ENCODE measurements at places on chromosomes 11 and 22.
A peak's percentile ranks its signal among the peaks of the same experiment; 100 is the strongest.

DNA sequence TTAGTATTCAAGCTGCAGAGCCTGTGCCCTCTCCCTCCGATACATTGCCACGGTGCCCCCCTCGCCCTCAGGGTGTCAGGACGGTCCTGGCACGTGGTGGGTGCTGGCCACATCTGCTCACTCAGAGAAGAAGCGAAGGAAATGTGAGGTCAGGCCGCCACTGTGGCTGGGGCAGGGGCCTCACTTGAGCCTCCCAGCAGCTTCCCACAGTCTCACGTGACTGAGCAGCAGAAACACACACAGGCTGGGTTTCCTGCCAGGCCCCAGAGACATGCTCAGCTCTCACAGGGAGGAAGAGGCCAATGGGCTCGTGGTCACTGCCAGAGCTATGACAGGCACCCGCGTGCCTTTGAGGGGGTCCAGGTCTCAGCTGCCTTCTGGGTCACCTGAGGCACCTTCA lies 37.9 kb upstream of the PRR5 start:
- no peak for DNase-seq

GRCh38 chr11:121318848-121319834 lies 26.6 kb downstream of the SC5D start:
- no peak for DNase-seq

DNA sequence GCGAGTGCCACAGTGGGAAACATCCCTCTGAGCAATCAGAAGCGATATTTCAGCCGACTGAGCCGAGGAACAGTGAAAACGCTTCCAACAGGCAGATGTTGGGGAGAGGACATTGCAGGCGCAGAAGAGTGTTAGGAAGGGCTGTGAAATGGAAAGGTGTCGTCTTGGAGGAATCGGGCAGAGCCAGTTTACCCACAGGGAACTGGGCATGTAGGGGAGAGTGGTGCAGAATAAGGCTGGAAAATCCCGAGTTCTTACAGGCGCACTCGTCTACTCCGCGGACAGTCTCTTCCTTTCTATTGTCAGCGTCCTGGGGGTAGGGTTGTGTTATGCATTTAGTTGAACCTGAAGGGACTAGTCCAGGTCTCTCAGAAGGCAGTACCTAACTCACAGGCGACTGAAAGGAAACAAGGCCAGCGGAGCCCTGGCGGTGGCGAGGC lies 1.1 kb upstream of the APLP2 start:
- DNase-seq, result no peak

DNA sequence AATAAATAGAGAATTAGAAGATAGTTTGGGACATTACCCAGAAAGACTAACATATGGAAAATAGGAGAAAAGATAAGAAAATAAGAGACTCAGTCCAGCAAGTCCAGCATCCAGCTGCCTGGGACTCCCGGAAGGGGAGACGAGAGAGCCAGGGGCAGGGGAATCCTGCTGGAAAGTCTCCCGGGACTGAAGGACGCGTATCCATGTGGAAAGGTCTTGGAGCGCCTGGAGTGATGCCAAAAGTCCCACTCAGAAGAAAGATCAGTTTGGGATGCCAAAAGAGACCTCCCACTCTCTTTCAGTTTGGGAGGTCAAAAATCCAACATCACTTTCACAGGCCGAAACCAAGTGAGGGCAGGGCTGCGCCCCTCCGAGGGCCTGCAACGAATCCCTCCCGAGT lies 30.7 kb downstream of the LRFN4 start:
- DNase-seq, result no peak

DNA sequence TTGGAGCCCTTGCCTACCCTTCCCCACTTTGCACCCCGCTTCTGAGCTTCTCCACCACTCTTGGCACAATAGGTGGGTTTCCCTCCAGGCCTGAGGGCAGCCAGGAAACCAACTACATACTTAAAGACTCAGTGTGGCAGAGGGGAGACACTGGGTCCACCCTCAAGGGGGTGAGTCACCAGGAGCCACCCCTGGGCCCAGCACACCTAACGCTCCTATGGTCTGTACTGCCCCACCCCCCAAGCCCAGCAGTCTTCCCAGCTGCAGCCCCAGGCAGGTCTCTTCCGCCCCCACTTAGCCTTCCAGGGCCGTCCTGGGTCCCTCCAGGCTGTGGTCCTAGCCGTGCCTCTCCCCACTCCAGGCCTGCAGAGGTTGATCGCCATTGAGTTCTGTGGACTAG lies 3.2 kb upstream of the TMPRSS13 start:
- DNase-seq, result no peak

DNA sequence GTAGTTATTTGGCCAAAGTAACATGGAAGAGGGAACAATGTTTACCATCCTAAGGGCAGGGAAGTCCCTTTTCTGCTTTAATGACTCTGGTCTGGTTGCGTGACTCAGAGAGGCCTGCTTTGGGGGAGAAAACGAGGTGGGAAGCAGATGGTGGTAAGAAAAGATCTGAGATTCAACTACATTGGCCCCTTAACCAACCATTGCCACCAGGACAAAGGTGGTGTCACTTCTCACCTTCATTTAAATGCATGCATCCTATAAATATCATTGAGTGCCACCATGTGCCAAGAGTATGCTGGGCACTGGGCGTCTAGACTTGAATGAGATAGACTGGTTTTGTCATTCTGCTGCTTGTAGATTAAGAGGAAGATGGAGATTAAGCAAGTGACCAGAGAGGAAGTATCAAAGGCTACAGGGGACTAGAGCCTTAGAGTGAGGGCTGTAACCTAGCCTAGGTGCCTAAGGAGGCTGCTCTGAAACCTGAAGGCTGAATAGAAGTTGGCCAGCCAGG lies 3.6 kb upstream of the SORL1 start:
- DNase-seq, result no peak

DNA sequence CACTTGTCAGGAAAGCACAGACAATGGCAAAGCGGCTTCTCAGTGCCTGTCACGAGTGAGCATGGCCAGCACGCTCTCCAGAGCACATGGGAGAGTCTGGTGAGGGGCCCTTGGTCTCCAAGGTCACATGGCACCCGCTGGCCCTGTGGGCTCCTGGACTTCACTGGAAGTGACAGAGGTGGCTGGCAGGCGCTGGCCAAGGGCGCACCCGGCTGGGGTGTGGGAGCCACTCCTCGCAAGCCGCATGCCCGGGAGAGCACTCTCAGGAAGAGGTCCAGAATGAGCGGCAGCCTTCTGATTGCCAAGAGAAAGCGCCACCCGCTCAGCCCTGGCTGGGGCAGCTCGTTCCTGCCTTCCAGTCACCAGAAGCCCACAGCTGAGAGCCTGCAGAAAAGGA lies 17.1 kb upstream of the MOB2 start:
- no peak for DNase-seq

- no peak for DNase-seq
Observed at GRCh38 chr11:66857234-66857926, 516 bp downstream of the LRFN4 start.

- DNase-seq, result no peak
Observed at GRCh38 chr11:70505331-70505731, 107.0 kb downstream of the CTTN start.

DNA sequence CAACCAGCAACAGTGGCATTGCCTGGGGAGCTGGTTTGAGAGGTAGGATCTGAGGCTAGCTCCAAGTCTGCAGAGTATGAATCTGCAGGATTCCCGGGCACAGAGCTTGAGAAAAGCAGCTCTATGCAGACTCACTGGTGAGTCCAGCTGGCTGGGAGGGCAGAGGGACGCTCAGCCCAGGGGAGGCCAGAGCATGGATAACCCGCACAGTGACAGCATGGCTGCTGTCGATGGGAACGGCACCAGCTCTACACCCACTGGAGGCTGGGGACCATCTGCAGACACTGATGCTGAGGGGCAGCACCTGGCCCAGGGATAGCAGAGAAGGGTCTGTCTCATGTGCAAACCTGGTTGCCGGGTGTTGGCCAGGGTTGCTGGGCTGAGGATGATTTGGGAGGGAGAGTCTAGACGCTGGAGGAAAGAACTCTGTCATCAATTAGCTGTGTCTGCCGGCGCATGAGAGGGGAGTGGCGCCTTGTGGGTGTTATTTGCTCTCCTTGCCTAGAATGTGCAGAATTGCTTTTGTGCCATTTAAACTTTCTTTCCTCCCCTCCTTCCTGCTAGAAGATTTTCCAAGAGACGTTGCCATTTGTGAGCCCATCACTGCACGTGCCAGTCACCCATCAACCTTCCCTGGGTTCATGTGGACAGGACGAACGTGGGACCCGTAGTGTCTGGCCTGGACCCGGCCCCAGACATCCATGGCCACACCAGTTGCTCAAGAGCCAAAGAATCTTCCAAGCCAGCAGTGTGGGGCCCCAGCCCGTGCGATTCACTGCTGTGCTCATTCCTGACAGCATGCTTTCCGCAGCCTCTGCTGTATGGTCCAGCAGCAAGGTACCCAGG lies 19.1 kb upstream of the LINC01488 start:
- DNase-seq, result no peak

- no peak for DNase-seq
Observed at GRCh38 chr11:14916403-14916802, 24.4 kb upstream of the CYP2R1 start.

DNA sequence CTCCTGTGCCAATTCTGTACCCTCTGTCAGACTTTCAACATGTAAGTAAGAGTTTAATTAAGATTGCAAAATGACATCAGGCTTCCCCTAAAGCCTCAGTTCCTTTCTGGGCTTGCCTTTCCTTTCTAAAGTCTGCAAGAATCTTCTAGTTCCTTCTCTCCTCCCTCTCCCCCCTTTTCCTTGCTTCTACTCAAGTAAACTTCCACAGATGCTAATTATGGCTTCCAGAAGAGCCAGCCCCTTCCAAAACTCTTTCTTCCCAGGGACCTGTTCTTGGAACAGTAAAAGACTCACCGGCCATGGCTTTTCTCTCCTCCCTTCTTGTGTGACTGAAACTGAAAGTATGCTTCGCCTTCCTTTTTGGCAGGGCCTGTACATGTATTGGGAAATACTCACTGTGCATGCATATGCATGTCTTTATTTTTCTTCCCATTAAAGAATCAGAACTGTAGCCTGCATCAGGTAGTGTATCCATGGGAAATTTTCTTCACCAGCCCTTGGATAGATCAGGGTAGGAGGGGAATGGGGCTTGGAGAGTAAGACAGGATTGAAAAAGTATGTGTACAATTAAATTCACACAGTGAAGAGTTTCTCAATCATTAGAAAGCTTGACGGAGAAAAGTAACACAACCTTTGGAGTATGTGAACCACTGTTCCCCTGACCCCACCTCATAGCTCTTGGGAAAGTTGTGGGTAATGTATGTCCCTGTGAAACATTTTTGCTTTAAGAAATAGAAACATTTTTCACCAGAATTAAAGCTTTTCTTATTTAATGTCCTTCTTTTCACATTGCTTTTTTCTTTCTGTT lies at the start of gene CASP1:
Gene CASP1 (minus strand): TSS at position 332 of the 808 bp plus-strand sequence. CDS start 31 bp downstream, at position 301.
- no peak for DNase-seq

- no peak for DNase-seq
Observed at GRCh38 chr22:41885516-41885915, 29.4 kb downstream of the SHISA8 start.

- no peak for DNase-seq
Observed at GRCh38 chr11:19597206-19597605, 115.4 kb upstream of the NAV2 start.

GRCh38 chr11:116412118-116412889 lies 360.5 kb downstream of the BUD13 start:
- no peak for DNase-seq

DNA sequence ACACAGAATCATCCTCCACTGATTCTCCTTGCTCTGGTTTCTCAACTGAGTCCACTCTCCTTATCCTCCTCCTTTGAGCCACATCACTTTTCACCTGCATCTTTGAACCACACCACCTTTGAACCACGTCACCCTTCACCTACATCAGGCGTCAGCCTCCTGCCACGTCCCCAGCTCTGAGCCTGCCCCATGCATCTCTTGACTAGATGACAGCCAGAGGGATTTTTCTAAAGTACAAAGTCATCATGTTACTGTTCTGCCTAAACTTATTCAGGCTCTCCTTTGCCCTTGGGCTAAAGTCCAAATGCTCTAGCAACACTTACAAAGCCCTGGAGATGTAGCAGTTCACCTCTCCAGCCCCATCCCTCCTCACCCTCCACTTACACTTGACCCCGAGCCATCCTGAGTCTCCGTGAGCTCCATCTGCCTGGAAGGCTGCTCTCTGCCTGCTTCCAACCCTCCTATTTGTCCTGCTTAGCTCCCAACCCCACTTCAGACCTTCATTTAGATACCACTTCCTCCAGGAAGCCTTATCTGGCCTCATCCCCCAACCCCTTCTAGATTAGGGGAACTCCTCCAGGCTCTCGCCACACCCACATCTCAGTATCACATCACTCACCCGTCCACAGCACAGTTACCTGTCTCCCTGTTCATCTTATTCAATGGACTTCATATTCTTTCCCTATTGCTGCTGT lies 3.7 kb upstream of the MS4A10 start:
- DNase-seq, result no peak

GRCh38 chr22:36329254-36330078 lies 58.3 kb downstream of the MYH9 start:
- peak; percentile 79 for DNase-seq

DNA sequence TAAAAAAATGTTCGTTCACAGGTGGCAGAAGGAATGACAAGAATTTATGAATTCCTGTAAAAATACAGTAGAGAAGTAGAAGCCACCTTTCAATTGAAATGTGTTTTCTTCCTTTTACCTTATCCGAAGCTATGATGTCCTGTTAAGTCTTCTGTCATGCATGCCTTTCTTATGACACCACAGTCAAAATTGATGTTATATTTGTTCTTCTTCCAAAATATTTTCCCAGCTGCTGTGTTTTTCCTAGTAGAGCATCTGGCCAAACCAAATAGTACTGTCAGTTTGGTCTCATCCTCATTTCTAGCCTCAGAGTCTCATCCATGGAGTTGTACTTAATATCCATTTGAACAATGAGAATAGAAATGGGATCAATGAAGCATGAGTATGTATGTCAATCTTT lies 206.1 kb downstream of the PGR start:
- no peak for DNase-seq

DNA sequence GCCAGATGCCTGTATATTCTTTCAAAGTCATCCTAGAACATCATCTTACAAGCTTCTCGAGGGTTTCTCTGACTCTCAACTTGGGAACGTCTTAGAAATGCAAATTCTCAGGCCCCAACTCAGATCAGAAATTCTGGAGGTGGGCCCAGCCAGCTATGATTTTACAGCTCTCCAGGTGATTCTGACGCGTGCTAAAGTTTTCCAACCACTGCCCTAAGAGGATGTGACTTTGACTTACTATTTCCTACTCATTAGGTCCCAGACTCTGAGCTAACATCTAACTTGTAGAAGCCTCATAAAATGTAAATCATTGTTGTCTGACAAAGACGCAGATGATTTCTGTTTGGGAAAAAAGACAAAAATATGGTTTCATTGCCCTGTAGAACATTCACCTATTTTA lies 61.1 kb downstream of the IRAG1 start:
- DNase-seq, result no peak

GRCh38 chr11:73415854-73416615 lies 39.8 kb downstream of the RELT start:
- no peak for DNase-seq

GRCh38 chr22:19896665-19897355 lies 42.1 kb upstream of the GNB1L start:
- DNase-seq, result no peak

DNA sequence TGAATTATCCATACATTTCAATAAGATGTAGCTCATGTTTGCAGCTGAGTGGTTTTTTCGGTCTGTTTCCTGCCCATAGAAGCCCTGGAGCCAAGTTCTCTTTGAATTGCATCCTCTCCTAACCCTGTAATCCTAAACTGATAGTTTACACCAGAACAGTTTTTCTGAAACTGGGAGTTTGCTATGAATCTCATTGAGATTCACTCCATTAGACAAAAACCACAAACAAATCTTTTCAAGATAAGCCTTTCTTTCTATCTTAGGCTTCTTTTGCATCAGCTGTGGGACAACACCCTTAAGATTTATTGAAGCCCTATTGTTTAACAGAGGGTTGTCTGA lies 324.8 kb downstream of the DYNC2H1 start:
- no peak for DNase-seq

Measured in activated CD4-positive, alpha-beta T cell treated with anti-CD3 and anti-CD28 coated beads for 24 hours (primary cell).